Foreskin fibroblast (primary cell): ENCODE measurements at places on chromosomes 3 and 15.

- no peak for DNase-seq
Measured at GRCh38 chr3:66609660-66610561, 109.1 kb upstream of the LRIG1 start.

DNA sequence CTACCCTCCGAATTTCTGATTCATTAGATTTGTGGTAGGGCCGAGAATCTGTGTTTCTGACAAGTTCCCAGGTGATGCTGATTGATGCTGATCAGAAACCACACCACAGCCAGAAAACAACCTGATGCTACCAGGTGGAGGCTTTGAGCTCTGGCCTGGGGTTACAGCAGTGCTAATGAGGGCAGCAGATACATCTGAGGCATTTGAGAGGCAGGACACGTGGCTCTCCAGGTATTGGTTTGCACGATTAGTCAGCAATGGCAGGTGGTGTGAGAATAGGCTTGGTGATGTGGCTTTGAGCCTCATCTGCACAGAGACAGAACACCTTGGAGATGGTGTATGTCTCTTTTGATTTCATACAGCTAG is 78.8 kb upstream of the THBS1 start:
- DNase-seq = no peak

DNA sequence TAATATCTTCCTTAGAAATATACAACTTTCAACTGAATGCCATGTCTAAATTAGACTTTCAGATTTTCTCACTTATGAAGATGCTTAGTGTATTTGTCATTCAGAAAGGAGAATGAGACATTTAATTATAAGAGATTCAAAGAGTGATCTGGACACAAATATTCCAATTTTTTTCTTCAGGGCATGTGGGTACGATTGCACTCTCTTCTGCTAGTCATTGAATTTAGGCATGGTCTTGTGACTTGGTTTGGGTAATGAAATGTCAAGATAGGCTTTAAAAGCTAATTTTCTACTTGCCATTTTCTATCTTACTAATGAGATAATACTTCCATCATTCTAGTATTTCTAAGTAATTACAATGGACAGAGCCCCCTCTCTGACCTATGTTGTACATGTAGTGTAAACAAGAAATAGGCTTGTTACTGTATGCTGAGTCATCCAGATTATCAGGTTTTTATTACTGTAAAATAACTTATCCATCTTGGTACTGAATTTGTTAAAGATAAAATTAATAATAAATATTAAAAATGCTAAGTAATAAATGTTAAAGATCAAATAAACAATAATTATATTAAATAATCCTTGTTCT is 770.8 kb upstream of the BCHE start:
- no peak for DNase-seq

DNA sequence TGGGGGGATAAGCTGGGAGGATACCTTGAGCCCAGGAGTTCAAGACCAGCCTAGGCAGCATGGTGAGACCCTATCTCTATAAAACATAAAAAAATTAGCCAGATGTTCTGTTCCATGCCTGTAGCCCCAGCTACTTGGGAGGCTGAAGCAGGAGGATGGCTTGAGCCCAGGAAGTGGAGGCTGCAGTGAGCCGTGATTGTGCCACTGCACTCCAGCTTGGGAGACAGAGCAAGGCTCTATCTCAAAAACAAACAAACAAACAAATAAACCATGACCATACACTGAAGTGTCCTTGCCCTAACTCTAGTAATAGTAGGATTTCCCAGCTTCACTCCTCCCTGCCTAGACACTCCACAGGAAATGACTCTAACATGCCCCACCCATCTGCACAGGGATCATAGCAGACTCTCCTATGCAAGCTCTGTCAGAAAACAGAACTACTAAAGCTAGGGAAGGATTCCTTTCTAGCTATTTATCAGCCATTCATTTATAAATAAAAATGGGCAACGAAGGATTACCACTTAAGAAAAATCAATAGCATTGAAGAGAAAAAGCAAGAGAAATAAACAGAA is 4.6 kb downstream of the ERICH6 start:
- DNase-seq = peak; percentile 58

- DNase-seq = no peak
Measured at GRCh38 chr3:134970895-134971294, 175.8 kb downstream of the EPHB1 start.

GRCh38 chr3:178844916-178845315 is 226.7 kb downstream of the ZMAT3 start:
- DNase-seq = no peak

- DNase-seq = no peak
Measured at GRCh38 chr3:11933529-11933928, 70.7 kb upstream of the SYN2 start.

DNA sequence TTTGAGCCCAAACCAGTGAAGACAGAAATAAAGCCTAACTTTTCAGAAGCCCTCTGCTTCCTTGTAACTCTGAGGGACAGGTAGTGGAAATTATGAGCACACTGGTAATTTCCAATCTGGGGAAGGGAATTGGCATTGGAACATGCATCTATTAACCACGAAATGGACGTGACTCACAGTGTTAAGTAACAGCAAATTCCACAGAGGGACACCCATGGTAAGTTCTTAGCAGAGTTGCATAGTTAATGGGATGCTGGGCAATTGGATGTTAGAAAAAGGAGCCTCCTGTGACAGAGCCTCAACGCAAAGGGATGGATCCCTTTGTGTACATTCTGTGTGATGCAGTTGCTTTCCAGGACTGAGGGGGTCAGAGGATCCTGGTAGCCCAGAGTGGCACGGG is 168.6 kb downstream of the SEMA6D start:
- peak; percentile 91 for DNase-seq

DNA sequence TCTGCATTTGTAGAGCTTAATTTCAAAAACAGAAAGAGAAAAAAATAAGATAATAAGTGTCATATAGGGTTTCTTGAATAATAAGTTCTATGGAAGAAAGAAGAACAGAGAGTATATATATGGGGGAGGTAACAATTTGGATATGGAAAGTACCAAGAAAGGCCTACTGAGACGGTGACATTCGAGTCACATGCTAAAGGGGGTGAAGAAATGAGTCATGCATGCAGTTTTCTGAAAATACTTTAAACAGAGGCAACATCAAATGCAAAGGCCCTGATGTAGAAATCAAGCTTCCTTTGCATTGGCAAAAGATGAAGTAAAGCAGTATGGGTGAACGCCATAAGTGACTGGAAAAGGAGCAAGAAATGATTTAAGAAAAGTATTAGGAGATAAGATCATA is 371.6 kb upstream of the ZNF385D start:
- DNase-seq = no peak

- DNase-seq = no peak
Measured at GRCh38 chr3:37906734-37907282, 45.1 kb downstream of the CTDSPL start.

- no peak for DNase-seq
Measured at GRCh38 chr15:55700876-55701275, 42.1 kb downstream of the PRTG start.

DNA sequence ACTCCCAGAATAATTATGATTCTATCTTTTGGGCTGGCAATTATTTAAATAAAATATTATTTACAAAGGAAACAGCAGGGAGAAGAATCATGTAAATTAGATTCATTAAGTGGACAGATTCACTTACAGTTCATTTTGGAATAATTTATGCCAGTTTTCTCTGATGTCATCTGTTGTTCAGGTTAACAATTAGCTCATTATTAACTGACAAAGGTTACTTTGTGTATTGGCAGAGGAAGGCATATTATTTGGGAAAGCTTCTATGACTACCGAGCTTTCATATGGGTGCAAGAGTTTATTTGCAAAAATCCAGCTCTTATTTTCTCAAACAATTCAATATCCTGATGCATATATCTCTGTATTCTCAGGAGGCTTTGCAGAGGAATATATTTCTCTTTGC is 224.4 kb downstream of the CHST2 start:
- DNase-seq = no peak

DNA sequence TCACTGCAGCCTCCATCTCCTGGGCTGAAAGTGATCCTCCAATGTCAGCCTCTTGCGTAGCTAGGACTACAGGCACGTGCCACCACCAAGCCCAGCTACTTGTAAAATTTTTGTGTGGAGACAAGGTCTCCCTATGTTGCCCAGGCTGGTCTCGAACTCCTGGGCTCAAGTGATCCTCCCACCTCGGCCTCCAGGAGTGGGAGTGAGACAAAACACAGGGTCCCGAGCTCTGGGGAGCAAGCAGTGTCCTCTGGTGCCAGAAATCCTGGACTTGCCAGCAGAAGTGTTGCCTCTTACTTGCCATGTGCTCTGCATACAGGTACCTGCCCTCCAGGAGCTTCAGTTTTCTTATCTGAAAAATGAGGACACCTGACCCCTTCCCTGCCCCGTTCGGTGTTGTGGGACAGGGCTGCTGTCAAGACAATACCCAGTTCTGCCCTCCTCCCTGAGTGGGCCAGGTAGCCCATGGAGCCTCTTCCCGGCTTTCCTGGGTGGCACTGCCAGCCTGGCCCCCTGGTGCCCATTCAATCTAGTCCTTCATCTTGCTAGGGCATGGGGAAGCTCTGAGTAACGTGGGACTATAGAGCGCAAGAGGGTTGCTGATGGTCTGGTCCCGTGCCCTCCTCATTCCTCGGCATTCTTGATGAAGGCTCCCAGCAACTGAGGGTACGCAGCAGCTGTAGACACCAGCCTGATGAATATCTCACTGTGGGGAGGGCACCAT is 164.6 kb downstream of the GOLGA6L4 start:
- no peak for DNase-seq

DNA sequence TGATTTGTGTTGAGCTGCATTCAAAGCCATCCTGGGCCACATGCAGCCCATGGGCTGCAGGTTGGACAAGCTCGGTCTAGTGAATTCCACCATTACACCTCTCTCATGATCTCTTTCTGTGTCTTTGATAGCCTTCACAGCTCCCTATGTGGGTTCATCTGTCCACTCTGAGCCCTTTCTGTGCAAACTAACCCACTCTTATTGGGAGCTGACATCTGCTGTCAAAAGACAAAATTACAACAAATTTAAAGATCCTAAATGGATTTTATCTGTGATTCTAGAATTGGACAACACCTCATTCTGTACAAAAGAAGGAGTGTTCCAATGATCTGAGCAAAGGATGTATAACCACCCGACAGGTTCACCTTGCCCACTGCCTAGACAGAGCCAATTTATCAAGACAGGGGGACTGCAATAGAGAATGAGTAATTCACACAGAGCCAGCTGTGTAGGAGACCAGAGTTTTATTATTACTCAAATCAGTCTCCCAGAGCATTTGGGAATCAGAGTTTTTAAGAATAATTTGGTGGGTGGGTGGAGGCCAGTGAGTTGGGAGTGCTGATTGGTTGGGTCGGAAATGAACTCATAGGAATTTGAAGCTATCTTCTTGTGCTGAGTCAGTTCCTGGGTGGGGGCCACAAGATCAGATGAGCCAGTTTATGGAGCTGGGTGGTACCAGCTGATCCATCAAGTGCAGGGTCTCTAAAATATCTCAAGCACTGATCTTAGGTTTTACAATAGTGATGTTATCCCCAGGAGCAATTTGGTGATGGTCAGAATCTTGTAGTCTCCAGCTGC is 2.6 kb upstream of the XYLB start:
- no peak for DNase-seq

- no peak for DNase-seq
Measured at GRCh38 chr3:33919312-33920120, 121.1 kb downstream of the PDCD6IP start.

DNA sequence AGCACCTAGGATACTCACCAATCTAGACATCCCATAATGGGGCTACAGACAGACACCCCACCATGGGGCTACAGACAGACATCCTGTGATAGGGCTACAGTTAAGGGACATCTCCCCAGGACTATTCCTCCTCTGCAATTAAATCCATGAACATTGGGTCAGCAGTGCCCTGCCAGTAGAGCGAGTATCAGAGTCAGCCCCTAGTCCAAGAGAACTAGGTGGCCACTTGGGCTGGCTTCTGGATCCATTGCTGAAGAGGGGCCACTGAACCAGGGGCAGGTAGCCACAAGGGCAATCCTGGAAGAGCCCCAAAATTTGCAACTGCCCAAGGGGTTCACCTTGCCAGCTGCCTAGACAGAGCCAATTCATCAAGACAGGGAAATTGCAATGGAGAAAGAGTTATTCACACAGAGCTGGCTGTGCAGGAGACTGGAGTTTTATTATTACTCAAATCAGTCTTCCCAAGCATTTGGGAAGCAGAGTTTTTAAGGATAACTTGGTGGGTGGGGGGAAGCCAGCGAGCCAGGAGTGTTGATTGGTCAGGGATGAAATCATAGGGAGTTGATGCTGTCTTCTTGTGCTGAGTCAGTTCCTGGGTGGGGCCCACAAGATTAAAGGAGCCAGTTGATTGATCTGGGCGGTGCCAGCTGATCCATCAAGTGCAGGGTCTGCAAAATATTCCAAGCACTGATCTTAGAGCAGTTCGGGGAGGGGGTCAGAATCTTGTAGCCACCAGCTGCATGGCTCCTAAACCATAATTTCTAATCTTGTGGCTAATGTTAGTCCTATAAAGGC is 170.2 kb upstream of the SMAD3 start:
- DNase-seq = peak; percentile 34

DNA sequence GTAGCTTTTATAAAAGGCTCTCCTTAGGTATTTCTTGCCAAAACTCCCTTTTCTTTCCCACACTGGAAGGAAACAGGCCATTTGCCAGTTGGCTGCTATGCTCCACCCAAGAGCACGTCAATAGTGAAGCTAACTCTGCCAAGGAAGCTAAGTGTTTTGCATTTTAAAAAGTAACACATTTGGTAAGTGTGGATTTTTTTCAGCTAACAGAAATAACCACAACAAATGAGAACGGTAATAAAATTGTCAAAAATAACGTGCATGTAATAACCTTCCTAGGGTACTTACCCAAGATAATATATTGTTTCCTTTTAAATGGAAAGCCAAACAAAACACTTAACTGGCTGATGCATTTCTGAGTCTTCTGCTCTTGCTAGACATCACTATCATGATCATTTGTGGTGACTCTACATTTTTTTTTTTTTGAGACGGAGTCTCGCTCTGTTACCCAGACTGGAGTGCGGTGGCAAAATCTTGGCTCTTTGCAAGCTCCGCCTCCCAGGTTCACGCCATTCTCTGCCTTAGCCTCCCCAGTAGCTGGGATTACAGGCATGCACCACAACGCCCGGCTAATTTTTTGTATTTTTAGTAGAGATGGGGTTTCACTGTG is 4.6 kb downstream of the DPP8 start:
- no peak for DNase-seq

DNA sequence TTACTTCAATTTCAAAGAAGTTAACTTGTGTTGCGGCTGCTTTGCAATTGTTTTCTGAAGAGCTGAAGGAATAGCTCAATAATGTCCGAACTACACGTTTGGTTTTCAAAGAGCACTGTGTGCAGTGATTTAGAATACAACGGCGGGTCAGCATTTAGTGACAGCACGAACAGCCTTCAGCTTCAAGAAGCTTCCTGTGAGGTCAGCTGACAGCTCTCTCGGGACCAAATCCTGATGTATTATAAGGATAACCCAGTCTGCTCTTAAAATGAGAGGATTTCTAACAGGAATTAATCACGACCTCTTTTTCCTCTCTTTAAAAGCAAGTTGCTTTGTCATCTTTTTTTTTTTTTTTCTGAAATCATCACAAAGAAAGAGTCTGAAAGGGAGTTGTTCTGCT is 97.9 kb upstream of the UNC13C start:
- no peak for DNase-seq

DNA sequence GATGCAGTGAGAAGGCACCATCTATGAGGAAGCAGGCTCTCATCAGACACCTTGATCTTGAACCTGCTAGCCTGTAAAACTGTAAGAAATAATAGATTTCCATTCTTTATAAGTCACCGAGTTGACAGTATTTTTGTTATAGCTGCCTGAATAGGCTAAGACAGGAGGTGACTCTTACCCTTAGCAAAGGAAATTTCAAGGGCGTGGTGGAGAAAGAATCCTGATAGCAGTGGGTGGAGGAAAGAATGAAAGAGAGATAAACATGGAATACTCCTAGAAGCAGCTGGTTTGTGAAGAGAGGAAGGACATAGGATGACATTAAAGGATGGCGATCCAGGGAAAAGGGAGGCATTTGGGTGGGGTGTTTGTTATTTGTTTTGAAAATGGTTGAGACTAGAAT is 41.4 kb downstream of the SIDT1 start:
- DNase-seq = no peak
